ENCODE measurements at places on chromosomes 1 and 21.
A peak's percentile ranks its signal among the peaks of the same experiment; 100 is the strongest.

GRCh38 chr1:58986996-58987767, 203.3 kb upstream of the JUN start:
- H3K27me3 ChIP-seq = no peaks in the 10 kb centered on the region
- no peaks in the 10 kb centered on the region for H3K4me1 ChIP-seq
- no peak overlapping the region for H3K27ac ChIP-seq
- H3K36me3 ChIP-seq = no peaks in the 10 kb centered on the region
- no peak overlapping the region for H3K4me3 ChIP-seq
- no peak for DNase-seq

- H3K4me1 ChIP-seq = no peaks in the 10 kb centered on the region
- no peak for DNase-seq
- no peak overlapping the region for H3K27ac ChIP-seq
- no peaks in the 10 kb centered on the region for H3K27me3 ChIP-seq
Measured at GRCh38 chr1:42838482-42839190, 7.8 kb upstream of the ZNF691 start.

DNA sequence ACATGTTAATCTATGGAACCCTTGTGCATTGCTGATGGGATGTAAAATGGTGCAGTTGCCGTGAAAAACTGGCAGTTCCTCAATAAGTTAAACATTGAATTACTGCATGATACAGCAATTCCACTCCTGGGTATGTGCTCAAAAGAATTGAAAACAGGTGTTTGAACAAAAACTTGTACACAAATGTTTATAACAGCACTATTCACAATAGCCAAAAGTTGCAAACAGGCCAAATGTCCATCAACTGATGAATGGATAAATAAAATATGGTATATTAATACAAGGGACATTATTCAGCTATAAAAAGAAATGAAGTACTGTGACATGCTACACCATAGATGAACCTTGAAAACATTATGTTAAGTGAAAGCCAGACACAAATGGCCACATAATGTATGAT, 17.7 kb upstream of the SRSF10 start:
- no peak for DNase-seq
- H3K4me3 ChIP-seq = no peak overlapping the region
- no peaks in the 10 kb centered on the region for H3K36me3 ChIP-seq
- no peak overlapping the region for H3K27ac ChIP-seq
- no peaks in the 10 kb centered on the region for H3K27me3 ChIP-seq
- H3K4me1 ChIP-seq = peaks cover 2% of the 10 kb centered on the region

- peak overlapping the region; percentile 32 for H3K27ac ChIP-seq
- H3K4me3 ChIP-seq = no peak overlapping the region
- H3K36me3 ChIP-seq = no peaks in the 10 kb centered on the region
Measured at GRCh38 chr1:230568008-230568407, 74.3 kb upstream of the COG2 start.

GRCh38 chr1:21921100-21921875, 15.8 kb downstream of the HSPG2 start:
- no peak overlapping the region for H3K4me3 ChIP-seq
- DNase-seq = peak; percentile 79
- peak overlapping the region; percentile 95 for H3K27ac ChIP-seq
- H3K27me3 ChIP-seq = no peaks in the 10 kb centered on the region
- H3K36me3 ChIP-seq = no peaks in the 10 kb centered on the region

- peaks cover 14% of the 10 kb centered on the region for H3K4me1 ChIP-seq
- DNase-seq = no peak
- no peak overlapping the region for H3K27ac ChIP-seq
- no peaks in the 10 kb centered on the region for H3K36me3 ChIP-seq
Measured at GRCh38 chr1:197917805-197918651, 856 bp downstream of the LHX9 start.

DNA sequence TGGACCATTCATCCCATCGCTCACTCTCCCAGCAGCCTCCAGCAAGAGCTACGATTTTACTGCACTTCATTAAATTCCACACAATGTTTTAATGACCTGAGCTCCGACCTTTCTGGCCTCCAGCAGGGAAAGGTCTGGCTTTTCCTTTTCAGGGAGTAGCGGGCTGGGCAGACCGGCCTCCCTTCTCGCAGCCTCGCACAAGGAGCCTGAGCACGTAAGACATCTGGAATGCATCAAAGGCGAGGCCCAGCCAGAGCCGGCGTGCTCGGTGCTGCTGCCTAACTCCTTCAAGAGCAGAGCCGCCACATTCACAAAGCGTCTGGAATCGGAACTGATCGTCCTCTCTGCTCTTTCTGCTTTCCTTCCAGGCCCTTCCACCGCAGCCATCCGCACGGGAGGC, 32.5 kb upstream of the FHAD1 start:
- DNase-seq = peak; percentile 50
- H3K4me1 ChIP-seq = no peaks in the 10 kb centered on the region
- H3K27ac ChIP-seq = peak overlapping the region; percentile 22
- H3K4me3 ChIP-seq = no peak overlapping the region
- no peaks in the 10 kb centered on the region for H3K36me3 ChIP-seq

- no peaks in the 10 kb centered on the region for H3K27me3 ChIP-seq
- no peak for DNase-seq
- no peak overlapping the region for H3K27ac ChIP-seq
- no peak overlapping the region for H3K4me3 ChIP-seq
- H3K36me3 ChIP-seq = no peaks in the 10 kb centered on the region
- H3K4me1 ChIP-seq = no peaks in the 10 kb centered on the region
Measured at GRCh38 chr1:202280595-202280994, 61.1 kb downstream of the UBE2T start.

- DNase-seq = no peak
- no peaks in the 10 kb centered on the region for H3K36me3 ChIP-seq
- H3K27me3 ChIP-seq = no peaks in the 10 kb centered on the region
- H3K4me1 ChIP-seq = peaks cover 11% of the 10 kb centered on the region
Measured at GRCh38 chr1:116921937-116922336, 12.2 kb downstream of the PTGFRN start.

DNA sequence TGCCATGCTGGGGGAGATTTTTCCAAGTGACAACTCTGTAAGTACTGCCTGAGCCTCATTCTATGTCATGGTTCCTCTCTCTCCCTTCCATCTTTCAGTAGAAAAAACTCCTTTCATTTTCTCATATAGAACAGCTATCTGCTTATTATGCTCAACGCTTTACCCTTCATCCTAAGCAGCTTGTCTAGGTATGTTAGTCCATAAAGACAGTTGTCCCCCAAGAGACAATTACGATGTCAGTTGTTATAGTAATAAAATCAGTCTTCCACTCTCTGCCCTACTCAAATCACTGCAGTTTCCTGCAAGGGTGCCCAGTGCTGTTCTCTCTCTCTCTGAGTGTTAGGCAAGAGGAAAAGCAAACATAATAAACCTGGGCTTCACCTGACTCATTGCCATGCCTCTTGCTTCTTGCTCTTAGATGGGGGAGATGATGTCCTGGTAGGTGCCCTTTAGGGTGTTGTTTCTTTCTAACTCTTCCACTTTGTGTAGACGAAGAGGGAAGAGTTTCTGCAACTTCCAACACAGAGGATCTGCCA, 59.4 kb downstream of the PAPPA2 start:
- no peak overlapping the region for H3K27ac ChIP-seq
- H3K27me3 ChIP-seq = no peaks in the 10 kb centered on the region
- H3K36me3 ChIP-seq = no peaks in the 10 kb centered on the region
- no peaks in the 10 kb centered on the region for H3K4me1 ChIP-seq

- H3K27ac ChIP-seq = no peak overlapping the region
- H3K4me3 ChIP-seq = no peak overlapping the region
- H3K36me3 ChIP-seq = no peaks in the 10 kb centered on the region
- no peaks in the 10 kb centered on the region for H3K27me3 ChIP-seq
- no peaks in the 10 kb centered on the region for H3K4me1 ChIP-seq
Measured at GRCh38 chr21:42639646-42640152, 13.7 kb upstream of the PDE9A start.

DNA sequence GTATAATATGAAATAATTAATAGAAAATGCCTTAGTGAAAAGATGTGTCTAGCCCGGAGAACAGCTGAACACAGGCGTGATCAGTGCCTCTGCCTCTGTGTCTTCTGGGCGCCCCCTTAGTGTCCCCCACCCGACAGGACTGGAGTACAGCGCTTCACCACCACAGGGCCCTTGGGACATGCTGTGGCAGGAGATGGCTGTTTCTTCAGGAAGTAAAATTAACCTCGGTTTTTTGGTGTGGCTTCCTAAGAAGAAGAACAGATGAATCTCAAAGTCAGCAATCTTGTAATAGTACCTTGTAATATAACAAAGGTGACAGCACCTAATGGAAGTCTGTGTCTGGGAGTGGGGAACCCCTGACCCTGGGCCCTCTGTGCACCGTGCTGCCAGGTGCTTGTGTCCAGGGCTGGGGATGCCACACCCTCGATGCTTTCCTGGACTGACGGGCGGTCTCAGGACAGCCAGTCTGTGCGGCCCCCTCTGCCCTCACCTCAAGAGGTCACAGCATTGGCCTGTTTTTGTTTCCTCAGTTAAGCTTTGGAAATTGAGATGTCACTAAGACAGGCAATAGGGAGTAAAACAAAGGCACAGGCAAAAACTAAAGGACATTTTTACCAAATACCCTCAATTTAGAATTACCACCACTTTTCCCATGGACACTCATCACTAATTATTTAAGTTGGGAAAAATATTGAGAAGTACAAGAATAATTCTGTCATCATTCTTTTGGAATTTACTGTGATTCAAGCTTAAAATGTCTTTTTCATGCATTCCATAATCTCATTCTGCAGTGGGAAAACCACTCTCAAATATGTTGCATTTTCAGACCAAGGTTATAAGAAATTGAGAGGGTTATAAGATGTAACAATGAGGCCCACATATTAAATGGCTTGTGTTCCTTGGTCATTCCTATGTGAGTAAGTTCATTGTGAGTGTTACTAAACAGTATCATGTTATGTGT, 79.3 kb downstream of the ADARB1 start:
- no peaks in the 10 kb centered on the region for H3K36me3 ChIP-seq
- no peaks in the 10 kb centered on the region for H3K27me3 ChIP-seq
- H3K4me3 ChIP-seq = no peak overlapping the region
- H3K4me1 ChIP-seq = no peaks in the 10 kb centered on the region

DNA sequence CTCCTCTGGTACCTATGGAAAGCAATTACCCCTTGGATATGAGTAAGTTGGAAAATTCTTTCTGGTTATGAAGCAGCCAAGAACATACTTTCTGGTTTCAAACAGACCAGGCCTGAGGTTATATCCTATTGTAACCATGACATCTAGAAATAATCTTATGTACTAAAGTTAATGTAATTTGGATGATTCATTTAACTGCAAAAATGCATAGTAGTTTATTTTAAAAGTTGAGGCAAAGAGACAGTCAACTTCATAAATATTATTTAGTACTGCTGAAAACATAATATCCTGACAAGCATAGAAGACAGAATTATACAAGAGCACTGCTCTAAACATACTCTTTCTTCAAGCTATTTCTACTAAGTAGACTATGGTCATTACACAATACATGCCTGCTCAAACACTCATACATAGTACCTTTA, 25.5 kb downstream of the ODF2L start:
- H3K36me3 ChIP-seq = no peaks in the 10 kb centered on the region
- H3K4me1 ChIP-seq = no peaks in the 10 kb centered on the region
- DNase-seq = no peak
- H3K27ac ChIP-seq = no peak overlapping the region
- H3K4me3 ChIP-seq = no peak overlapping the region

GRCh38 chr21:23921670-23922418, 1685.4 kb downstream of the MRPL39 start:
- H3K4me1 ChIP-seq = no peaks in the 10 kb centered on the region
- H3K4me3 ChIP-seq = no peak overlapping the region
- H3K27ac ChIP-seq = no peak overlapping the region
- H3K27me3 ChIP-seq = no peaks in the 10 kb centered on the region
- H3K36me3 ChIP-seq = no peaks in the 10 kb centered on the region
- DNase-seq = no peak

DNA sequence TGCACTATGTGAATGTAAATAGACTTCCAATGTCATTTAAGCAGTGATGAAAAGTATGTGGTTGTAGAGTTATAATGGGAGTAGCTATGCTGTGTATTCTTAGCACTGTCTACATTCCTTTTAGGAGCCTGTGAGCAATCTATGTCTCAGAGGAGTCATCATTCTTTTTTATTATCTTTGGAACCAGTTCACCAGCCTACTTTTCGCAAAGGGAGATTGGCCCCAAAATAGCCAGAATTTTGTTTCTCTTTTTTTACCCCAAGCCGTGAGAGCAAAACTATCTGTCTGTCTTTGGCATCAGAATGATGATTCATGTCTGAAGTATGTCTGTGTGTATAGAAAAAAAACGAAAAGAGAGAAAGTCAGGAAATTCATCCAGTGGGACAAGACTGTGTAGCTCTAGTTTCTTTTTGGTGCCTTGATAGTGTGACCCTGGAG, 44.2 kb downstream of the OSBPL9 start:
- H3K27ac ChIP-seq = peak overlapping the region; percentile 29
- peaks cover 19% of the 10 kb centered on the region for H3K4me1 ChIP-seq
- peak; percentile 5 for DNase-seq
- H3K27me3 ChIP-seq = no peaks in the 10 kb centered on the region
- no peak overlapping the region for H3K4me3 ChIP-seq

GRCh38 chr1:19374083-19374801, 62.1 kb downstream of the SLC66A1 start:
- H3K27me3 ChIP-seq = no peaks in the 10 kb centered on the region
- no peak overlapping the region for H3K4me3 ChIP-seq
- DNase-seq = no peak
- no peak overlapping the region for H3K27ac ChIP-seq
